ELF-1 (cell line): ENCODE measurements at places on chromosomes 4 and X.

DNA sequence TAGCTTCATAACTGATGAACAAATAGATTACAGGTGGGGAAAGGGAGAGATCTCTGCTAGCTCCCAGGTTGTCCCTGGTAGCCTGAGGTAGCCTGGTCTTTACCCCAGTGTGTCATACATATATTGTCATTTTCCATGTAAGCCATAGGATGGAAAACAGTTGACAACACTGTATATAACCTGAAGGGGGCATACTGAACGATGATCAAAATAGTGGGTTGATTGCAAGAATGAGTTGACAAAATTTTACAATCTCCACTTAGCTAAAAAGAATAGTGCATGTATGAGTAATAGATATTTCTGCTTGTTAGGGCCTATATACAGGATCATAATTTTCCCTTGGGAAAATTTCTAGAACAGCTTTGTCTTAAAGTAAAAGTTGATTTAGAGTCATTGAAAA, 304.1 kb upstream of the HAND2 start:
- no peak for DNase-seq

- DNase-seq = no peak
These were observed 167.2 kb downstream of the KDR start for GRCh38 chr4:54958236-54958635.

DNA sequence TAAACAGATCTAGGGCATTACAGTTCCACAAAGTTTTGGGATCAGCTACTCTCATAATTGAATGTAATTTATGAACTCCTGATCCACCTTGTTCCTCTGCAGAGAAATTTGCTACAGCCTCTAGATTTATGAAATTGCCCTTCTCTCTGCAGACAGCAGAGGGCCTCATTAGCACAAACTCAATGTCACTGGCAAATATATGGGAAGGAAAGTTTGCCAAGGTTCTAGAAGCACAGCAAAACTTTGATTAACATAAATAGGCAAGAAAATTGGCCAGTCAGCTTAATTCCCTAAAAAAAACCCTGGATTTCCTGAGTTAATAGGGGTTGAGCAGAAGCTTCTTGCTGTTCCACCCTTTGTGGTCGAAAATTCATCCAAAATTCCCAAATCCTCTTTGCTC, 31.5 kb downstream of the PRPS1 start:
- DNase-seq = no peak

DNA sequence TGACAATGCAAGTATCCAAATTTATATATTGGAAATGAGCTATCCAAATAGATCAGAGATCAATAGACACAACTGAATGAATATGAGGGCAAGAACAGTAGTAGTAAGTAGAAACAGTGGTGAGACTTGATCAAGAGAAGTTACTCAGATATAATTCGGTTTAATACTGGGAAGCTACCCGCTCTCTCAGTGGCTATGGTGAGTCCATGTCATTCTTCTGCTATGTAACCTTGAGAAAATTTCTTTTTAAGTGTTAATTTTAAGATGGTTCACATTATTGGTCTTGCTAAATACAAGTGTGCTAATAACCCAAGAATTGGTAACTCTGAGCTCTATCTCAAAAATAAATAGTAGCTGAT, 53.6 kb downstream of the LEF1 start:
- DNase-seq = no peak

DNA sequence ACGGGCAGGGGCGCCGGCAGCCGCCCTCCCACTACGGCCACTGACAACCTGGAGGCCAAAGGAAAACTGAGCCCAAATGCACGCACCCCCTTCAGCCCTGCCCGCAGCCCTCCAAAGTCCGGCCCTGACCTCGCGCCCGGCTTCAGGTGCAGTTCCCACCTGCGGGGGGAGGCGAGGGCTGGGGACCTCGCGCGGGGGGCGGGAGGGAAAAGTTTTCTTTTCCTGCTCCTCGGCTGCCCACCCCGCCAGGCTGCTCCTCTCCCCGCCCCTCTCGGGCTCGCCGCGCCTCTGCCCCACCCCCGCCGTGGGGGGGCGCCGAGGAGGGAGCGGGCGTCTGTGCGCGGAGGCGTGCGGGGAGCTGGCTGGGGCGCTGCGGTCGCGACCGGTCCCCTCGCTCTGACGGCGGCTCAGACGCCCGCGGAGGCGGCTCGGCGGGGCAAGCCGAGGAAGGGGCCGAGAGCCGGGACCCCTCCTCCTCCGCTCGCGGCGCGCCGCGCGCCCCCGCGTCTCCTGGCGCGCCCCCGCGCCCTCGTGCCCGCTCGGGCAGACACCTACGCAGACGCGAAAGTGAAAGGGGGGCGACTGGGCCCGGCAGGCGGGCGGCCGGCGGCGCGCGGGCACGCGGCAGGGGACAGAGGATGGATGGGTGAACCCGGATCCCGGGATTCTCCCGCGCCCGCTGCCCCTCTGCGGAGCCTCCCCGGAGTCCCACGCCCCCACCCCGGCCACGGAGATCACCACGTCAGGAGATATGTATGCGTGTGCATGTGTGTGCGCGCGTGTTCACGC, 3.1 kb upstream of the NR3C2 start:
- peak; percentile 51 for DNase-seq

- DNase-seq = peak; percentile 88
These were observed 85.5 kb downstream of the STARD8 start for GRCh38 chrX:68732906-68733493.

DNA sequence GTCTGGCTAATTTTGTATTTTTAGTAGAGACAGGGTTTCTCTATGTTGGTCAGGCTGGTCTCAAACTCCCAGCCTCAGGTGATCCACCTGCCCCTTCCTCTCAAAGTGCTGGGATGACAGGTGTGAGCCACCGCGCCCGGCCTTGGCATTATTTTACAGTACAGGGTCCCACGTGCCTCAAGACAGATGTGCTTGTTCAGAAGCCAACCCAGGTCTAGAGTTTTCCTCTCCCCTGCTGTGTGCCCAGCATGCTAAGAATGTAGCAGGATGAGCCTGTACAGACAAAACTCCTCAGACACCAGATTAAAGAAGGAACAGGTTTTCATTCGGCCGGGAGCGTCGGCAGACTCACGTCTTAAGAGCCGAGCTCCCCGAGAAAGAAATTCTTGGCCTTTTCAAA, 42.2 kb downstream of the CRLF2 start:
- peak; percentile 67 for DNase-seq

- DNase-seq = peak; percentile 27
These were observed 9.1 kb downstream of the SLC7A3 start for GRCh38 chrX:70921709-70922352.

DNA sequence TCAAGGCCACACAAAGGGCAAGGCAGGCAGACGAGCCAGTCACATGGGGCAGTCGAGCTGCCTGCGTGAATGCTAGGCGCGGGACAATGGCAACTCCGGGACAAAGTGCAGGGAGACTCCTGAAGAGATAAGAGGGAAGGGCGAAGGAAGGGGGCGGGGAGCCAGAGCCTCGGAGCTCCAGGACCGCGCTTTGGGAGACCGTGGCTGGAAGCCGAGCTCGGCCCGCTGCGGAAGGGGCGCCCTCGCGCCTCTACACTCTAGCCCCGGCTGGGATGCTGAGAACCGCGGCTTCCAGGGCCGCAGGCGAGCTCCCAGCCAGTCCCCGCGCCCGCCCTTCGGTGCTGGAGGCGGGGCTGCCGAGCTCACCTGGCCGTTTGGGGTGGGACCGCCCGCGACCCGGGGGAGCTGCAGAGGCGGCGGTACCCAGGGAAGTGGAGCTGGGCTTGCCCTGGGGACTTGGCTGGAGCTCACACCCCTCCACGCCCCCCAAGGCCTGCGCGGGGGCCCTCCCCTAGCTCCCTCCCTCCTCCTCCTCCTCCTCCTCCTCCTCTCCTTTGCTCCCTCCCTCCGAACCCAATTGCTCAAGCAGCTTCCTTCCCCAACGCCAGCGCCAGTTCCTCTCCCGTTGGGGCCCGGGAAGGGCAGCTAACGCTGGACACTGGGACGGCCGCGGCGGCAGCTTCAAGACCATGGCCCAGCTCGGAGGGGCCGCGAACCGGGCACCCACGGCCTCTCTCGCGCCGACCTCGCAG, at the start of gene SOWAHD:
SOWAHD (plus strand) TSS at position 610 of the 752 bp plus-strand sequence; CDS start at position 690, 80 bp downstream.
- DNase-seq = peak; percentile 83

GRCh38 chr4:128688846-128689437, 120.6 kb upstream of the JADE1 start:
- DNase-seq = no peak

DNA sequence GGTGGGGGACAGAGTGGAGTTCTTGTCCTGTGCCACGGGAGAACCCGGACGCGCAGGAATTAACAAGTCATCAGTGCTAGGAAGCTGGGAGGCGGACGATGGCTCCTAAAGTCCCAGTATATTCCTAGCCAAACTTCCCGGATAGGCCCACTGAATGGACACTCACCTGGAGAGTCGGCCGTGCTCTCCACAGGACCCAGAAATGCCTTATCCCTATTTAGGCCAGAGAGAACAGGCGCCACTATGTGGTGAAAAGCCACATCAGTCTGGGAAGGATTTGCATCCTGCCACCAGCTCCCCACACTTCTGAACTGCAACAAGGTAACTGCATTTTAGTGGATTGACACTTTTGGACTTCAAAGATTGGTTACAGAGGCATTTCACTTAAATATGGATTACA, 1.1 kb downstream of the CFAP299 start:
- peak; percentile 32 for DNase-seq

DNA sequence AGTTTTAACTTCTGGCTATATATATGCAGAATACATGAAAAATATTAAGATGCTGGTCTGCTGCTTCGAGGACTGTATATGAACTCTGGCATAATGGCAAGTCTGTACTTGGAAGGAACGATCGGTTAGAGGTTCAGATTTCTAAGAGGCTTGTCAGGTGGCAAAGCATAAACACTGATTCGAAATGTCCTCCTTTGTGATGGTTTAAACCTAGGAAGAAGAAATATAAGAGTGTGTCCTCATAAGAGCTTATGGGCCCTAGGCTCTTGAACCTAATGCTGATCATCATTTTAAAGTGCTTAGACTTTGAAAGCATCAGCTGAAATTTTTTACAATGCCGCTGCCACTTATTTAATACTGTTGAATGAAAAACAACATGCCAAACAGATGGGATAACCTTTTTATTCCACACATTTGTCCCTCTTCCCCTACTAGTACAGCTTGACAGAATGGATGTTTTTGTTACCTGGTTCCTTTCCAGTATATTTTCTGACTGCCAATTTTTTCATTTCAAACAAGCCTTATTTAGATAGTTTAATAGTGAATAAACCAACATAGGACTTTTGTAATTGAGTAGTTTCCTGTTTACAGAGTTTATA, 8.8 kb downstream of the SPRY1 start:
- DNase-seq = no peak

DNA sequence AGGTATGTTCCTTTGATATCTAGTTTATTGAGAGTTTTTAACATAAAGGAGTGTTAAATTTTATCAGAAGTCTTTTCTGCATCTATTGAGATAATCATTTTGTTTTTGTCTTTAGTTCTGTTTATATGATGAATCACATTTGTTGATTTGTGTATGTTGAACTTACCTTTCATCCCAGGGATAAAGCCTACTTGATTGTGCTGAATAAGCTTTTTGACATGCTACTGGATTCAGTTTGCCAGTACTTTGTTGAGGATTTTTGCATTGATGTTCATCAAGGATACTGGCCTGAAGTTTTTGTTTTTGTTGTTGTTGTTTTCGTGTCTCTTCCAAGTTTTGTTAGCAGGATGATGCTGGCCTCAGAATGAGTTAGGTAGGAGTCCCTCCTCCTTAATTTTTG, 10.8 kb upstream of the AFM start:
- no peak for DNase-seq

DNA sequence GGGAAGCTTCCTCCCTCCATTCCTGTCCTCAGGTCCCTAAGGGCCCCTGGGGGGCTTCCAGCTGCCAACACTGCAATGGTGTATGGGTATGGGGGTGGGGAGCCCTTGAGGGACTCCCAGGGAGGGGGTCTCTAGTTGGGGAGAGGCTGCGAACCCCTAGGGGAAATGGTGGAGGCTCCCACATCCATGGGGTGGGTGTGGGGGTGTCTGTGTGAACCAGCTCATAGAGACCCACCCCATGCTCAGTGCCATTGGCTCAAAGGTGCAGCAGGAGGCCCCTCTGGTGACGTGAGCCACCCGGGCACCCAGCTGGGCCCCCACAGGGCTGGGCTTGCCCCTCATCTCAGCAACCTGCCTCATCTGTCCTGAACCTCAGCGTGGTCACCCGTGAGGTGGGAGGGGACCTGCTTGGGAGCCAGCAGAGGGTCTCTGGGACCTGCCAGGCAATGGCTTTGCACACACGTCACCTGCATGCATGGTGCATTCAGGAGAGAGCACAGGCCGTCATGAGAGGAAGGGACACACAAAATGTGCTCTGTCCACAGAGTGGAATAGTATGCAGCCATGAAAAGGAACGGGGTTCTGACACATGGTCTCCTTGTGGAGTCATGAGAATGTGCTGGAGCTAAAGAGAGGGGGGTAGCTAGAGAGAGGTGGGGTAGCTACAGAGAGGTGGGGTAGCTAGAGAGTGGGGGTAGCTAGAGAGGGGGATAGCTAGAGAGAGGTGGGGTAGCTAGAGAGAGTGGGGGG, 22.7 kb upstream of the PLCXD1 start:
- DNase-seq = no peak

GRCh38 chr4:112589206-112589605, 47.5 kb downstream of the ZGRF1 start:
- no peak for DNase-seq

- no peak for DNase-seq
These were observed 36.1 kb downstream of the ZBTB49 start for GRCh38 chr4:4326166-4326565.

DNA sequence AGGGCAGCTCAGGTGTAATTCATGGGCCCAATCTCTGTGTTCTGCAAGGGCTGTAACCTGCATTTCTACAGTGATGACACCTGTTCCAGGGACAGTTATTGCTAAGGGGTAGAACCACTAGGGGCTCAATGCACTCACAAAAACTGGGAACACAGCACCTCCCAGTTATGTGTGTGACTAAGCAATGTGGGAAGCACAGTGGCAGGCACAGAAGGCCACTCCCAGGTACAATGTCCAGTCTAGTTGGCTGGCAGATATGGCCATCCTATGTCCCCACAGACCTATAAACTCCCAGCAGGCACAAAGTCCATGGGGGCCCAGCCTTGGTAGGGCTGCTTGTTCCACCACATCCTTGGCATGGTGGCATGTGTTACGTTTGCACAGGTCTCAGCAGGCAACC, 25.7 kb downstream of the CXCL13 start:
- DNase-seq = no peak

GRCh38 chr4:121069430-121069829, 2.9 kb downstream of the NDNF start:
- DNase-seq = no peak

DNA sequence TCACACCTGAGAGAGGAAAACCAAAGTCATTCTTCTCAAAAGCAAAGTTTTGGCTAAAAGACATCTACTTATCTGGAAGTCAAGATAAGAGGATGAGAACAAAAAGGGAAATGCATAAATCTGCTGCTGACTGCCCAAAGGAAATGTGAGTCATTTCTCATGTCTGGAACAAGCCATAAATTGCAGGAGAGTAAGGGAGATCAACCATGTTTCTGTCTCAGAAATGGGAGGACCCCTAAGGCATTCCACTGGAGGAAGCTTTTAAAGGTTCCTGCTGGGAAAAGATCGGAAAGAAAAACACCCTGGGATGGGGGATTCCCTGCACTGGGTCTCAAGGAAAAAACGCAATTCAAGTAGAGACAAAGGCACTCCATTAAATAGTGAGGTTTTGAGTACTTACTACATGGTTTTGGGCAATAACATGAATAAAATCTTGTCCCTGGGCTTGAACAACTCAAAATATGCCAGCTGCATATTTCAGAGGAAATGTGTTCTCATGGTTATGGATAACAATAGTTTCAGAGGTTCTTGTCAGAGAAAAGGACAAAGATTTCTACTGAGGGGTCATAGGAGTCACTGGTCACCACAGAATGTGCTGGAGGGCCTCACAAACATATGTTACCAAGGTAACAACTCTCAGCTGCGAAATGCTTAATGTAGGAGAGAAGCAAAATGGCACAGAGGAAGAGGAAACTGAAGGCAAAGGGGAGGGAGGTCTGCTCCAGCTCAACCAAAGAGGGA, 19.3 kb downstream of the GPR143 start:
- DNase-seq = peak; percentile 30
